ENCODE measurements at places on chromosomes 2 and 18.

DNA sequence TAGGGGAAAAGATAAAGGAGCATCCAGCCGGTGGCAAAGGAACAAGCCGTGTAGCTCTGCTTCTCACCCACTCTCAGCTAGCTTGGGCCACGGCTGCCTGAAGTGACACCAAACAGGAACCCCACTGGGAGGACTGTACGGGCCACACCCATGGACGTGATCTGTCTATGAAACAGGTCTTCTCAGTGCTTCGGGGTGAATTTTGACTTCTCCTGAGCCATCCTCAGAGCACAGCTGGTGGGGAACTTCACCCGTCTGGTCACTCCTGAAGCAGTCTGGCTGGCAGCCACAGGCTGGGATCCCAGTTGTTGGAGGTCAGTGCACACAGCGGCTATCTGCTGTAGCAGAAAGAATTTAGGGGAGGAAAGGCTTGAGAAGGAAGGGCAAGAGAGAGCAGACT, 223.8 kb downstream of the FAM210A start:
- DNase-seq: peak; percentile 7

DNA sequence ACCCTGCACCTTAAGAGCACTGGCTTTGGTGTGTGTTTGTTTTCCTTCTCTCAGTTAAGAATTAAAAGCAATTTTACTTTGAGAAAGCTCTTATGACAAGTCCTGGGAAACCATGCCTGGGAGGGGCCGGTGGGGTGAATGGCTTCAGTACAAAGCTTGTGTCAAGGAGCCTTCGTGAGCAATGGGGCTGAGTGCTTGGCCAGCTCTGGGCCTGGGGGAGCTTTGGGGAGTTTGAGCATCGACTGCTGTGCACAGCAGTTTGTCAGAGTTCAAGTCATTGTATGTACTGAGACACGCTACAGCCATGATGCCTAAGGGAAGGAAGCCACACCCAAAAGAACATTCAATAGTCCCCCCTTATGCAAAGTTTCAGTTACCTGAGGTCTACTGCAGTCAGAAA, 75.8 kb downstream of the ARHGEF4 start:
- no peak for DNase-seq

DNA sequence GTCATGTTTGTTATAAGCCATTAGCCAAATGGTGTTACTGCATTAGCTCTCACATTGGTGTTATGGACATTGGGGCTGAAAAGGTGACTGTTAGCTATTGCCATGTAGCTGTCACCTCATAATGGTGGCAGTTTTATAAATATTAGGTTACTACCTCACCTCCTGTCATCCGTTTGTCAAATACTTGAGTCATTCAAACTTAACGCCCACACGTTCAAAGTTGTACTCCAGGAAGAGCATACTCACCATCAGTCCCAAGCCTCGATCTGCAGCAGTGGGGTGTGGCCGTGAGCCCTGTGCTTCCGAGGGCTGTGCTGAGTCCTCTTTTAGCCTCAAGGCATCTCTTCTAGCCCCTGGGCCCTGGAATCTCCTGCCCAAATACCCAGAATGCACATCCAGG, 87.3 kb downstream of the PDK1 start:
- DNase-seq: no peak

- DNase-seq: no peak
Observed at GRCh38 chr2:165369131-165369897, 100.2 kb upstream of the CSRNP3 start.

DNA sequence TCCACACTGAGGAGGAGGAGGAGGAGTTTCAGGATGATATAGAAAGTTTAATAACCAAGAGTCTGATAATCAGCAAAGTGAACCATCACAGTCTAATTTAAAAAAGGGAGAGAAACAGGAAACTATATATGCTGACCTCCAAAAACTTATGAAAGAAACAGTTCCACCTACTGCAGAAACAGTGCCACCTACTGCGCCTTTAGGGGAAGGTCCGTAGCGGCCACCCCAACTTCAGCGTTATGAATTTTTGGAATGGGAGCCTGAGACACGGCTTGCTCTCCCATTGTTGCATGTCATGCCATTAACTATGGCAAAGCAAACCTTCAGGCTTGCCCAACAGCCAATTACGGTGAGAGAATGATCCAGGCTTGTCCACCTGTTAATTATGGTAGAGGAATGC, 1719.2 kb upstream of the LRRTM1 start:
- no peak for DNase-seq

DNA sequence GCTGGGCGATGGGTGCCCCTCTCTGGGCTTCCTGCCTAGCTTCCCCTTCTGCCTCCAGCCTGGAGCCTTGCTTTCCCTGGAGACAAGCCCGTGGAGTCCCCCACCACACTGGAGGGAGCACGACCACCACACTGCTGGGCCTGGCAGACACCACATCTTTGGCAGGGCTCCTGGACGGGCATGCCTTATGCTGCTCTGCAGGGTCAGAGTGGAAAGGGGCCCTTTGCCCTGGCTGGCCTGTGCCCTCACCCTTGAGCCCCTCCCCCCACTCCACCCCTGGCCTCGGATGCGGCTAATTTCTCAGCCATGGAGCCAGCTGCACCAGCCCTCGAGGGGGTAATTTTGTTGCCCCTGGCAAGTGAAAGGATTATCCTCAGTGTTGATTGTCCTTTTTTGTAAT, 194.5 kb downstream of the LOXHD1 start:
- DNase-seq: peak; percentile 26

DNA sequence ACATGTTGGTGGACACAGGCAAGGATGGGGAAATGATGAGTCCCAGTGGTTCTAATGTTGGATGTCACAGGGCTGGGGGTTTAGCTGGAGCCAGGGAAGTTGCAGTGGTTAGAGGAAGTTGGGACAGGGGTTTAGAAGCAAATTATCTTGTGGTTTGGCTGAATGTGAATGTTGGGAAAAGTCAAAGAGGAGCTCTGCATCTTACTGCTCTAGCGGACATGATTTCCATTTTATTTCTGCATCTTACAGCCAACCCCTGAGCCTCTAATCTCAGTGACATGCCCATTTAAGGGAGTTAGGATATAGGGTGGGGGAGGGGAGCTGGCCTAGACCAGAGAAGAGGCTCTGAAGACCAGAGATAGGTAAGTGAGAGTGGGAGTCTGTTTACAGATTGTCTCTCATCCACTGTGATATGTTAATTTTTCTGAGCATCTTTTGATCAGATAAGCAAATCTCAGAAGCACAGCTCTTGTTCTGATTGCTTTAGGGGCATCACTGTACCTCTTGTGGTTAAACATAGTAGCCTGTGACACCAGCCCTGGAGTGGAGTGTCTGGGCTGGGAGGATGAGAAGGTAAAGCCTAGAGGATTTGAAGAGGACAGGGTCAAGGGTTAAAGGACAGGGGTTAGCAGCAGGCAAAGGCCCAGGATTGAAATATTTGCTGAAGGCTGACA, 43.6 kb downstream of the SETBP1 start:
- DNase-seq: no peak

GRCh38 chr2:237996021-237996593, 29.3 kb downstream of the UBE2F start:
- DNase-seq: no peak

DNA sequence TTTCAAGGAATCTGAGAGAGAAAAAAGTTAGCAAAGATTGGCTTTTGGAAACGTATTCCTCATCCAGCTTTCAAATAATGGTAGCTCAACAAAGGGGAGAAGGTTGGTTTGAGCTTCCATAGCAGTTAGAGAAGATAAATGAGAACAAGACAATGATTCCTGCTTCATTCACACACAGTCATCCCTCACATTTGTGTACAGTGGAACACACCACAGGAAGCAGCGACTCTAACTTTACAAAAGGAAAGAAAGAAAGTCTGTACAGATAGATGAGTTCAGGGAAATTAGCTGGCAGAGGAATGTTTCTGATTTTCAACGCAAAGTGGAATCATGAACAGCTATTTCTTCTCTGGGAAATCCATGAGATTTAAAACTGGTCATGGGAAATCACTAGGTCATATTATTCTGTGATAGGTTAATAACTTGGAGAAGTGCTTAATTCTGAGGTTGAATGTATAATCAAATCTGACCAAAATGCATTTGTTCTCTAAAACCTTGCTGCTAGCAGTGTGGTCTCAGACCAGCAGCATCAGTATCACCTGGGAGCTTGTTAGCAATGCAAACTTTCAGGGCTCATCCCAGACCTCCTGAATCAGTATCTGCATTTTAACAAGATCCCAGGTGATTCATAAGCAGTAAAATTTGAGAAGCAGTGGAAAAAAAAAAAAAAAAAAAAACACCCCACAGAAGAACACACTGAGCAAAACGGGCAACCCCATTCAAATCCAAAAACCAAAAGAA, 112.0 kb downstream of the GRB14 start:
- no peak for DNase-seq

- no peak for DNase-seq
Observed at GRCh38 chr2:163187119-163187518, 348.6 kb upstream of the KCNH7 start.

- no peak for DNase-seq
Observed at GRCh38 chr2:191593622-191594385, 84.1 kb upstream of the NABP1 start.

GRCh38 chr2:72576861-72577260, 249.0 kb downstream of the EXOC6B start:
- DNase-seq: no peak

DNA sequence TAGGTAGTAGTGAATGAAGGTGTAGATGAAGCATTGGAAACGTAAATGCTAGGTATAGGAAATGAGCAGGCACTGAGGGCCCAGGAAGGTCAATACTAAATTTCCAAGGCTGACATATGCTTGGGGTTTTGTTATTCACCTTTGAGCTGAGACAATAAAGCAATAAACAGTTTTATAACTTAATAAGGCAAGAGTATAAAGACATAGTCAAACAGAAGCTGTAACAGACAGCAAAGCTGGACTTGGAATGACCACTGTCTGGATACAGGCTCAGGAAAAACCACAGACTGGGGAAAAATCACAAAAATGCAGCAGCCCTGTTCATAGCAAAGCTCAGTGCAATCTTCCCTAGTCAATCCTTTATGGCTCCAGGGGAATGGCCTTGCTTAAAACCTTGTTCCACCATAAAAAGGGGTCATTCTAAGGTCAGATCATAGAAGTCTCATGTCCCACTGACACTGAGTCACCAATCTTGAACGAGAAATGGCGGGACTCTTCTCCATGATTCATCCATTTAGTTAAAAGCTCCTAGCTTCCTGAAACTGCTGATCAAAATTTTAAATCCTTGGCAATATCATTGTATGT, 493.3 kb downstream of the CMPK2 start:
- no peak for DNase-seq

GRCh38 chr2:41869542-41870264, 178.1 kb upstream of the PKDCC start:
- peak; percentile 63 for DNase-seq

- no peak for DNase-seq
Observed at GRCh38 chr2:134203175-134203574, 50.7 kb upstream of the MGAT5 start.

- DNase-seq: peak; percentile 71
Observed at GRCh38 chr2:235979753-235980435, 188.3 kb downstream of the GBX2 start.

GRCh38 chr2:214503568-214503967, 92.7 kb downstream of the VWC2L start:
- no peak for DNase-seq

DNA sequence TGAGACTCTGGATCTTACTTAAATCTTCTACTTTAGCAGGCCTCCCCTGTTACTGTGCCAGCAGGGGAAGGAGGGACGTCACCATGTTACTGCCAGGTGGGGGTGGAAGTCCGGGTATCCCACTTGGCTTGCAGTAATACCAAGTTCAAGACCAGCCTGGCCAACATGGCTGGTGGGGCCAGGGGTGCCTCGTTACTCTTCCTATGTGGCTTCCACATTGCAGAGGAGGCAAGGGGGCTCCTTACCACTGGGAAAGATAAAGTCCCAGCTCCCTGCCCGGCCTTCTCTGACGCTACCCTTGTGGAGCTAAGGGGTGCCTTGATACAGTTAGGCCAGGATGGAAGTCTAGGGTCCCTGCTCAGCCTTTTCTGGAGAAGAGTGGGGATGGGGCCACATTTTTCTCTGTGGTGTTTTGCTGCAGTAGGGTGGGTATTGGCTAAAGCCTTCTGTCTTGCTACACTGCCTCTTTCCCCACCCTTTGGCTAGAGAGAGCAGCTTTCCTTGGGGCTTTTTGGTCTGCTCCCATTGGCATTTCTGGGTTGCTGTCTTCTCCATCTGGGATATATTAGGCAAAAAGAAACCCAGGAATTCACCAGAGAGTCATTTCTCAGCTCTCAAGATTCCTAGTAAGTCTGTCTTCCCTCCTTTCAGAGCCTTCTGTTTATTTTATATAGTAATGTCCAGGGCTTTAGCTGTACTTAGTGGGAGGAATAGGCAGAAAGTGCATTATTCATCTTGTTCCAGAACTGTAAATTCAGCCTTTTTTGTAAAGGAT, 21.9 kb downstream of the ELMOD3 start:
- no peak for DNase-seq

GRCh38 chr2:108364676-108365297, 13.0 kb upstream of the SULT1C4 start:
- DNase-seq: no peak

GRCh38 chr2:119659601-119660342, 19.2 kb upstream of the TMEM177 start:
- peak; percentile 72 for DNase-seq

DNA sequence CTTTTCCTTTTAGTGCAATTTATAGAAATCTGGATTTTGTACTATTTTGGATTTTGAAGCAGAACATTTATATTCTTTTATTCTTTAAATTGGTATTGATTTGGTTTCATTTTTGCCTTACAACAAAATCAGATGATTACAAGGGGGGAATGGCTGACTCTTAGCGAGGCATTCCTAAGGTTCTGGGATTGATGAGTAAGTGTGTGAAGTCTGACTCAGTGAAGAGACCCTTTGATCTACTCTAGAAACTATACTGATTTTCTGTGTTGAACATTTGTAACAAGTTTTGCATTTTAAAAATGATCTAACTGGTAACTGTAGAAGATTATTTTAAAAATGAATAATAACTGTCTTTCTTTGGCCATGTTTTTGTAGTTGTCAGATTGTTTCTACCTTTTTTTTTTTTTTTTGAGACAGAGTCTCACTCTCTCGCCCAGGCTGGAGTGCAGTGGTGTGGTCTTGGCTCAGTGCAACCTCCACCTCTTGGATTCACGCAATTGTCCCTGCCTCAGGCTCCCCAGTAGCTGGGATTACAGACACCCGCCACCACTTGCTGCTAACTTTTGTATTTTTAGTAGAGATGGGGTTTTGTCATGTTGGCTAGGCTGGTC, 48.7 kb downstream of the TTC39C start:
- DNase-seq: no peak

DNA sequence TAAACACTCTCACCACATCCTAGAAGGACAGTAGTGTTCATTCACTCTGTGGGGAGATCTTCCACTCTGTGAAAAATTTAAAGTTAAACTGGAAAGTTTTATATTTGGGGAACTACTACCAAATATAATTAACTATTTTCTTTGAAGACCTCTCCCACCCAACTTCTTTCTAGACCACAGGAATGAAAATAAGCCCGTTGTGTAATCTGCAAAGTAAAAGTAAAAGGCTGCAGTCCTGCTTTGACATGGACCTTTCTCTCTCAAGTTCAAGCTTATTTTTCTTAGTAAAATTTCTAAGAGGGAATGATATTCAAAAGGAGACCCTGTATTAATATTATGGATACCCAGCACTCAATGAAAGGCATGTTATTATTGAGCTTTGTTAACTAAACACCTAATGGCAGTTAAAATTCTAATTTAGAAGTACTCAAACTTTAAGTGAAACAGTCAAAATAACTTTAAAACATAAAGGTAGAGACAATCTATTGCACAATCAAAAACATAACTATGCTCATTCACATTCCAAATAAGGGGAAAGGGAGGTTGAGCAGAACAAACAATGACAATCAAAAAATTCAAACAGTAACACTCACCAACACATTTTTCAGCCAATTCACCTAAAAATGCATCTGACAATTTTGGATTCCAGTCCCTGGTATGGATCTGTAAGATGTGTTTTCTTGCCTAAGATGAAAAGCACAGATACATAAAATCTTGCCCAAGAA, 98.5 kb downstream of the ATAD2B start:
- no peak for DNase-seq
